Stimulated activated effector memory CD8-positive, alpha-beta T cell treated with anti-CD3 and anti-CD28 coated beads, Interleukin-12 subunit alpha, Interleukin-12 subunit beta, amount 100 ng/mL, for 72 hours (primary cell): ENCODE measurements at places on chromosomes 2 and 18.

DNA sequence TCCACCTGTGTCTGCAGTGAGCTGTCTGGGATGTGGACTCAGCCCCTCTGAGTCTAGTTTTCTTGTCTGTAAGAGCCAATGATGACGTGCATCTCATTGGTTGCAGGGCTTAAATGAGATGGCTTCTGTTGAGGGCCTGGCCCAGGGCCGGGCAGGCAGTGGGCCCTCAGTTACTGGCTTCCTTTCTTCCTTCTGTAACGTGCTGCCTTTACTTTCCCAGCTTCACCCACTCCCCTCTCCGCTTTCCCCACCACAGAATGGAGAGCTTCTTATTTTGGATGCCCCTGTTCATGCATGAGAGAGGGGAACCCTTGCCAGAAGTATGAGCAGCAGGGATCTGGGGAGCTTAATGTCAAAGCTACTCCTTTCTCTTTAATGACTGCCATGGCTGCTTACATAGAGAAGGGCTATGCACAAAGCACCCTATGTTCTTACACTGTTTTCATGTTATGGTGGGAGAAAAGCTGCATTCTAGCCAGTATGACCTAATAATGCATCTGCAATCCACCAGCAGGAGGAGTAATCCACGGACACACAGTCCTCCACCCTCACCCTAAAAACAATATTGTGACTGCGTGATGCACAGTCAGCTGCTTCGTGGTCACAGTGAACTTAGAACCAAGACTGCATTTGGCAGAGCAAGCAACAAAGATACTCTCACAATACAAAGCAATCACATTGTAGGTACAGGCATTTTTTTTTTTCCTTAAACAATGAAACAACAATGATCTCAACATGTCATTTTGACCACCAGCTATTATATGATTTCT, 37.2 kb downstream of the CREG2 start:
- DNase-seq: no peak

- DNase-seq: no peak
These were observed 137.6 kb upstream of the FN1 start for GRCh38 chr2:215573496-215573895.

GRCh38 chr2:97966545-97967215, 29.1 kb downstream of the TMEM131 start:
- no peak for DNase-seq

DNA sequence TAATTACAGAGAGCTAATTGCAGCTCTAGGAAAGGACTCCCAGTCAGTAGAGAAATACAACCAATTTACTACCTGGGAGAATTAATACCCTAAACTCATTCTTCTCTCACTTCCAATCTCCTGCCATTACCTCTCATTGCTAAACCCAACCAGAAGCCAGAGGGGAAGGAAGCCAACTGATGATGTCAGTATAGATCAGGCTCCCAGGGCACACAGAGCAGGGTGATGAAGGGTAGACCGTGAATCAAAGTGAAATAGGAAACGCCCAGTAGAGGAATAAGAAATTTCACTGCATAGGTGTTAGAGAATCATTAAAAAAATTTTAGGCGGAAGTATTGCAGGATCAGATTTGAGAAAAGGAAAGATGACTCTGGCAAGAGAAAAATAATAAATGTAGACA, 456.8 kb upstream of the NXPH2 start:
- DNase-seq: no peak

DNA sequence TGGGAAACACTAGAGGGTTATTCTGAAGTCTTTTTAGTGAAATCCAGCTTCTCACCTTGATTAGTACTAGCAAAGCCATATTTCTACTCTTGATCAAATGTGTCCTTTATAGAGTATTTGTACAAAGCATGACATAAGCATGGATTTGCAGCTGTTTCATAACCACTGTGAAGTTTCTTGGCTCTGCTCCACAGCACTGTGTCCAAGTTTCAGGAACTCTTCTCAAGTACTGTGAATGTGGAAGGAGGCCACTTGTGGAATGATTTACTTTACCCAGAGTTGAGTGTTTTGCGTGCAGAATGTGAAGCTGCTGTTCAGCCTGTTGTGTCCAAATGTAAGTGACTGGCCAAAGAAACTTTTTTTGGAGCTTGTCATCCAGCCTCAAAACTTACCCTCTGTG, 16.2 kb upstream of the MAPRE2 start:
- no peak for DNase-seq

DNA sequence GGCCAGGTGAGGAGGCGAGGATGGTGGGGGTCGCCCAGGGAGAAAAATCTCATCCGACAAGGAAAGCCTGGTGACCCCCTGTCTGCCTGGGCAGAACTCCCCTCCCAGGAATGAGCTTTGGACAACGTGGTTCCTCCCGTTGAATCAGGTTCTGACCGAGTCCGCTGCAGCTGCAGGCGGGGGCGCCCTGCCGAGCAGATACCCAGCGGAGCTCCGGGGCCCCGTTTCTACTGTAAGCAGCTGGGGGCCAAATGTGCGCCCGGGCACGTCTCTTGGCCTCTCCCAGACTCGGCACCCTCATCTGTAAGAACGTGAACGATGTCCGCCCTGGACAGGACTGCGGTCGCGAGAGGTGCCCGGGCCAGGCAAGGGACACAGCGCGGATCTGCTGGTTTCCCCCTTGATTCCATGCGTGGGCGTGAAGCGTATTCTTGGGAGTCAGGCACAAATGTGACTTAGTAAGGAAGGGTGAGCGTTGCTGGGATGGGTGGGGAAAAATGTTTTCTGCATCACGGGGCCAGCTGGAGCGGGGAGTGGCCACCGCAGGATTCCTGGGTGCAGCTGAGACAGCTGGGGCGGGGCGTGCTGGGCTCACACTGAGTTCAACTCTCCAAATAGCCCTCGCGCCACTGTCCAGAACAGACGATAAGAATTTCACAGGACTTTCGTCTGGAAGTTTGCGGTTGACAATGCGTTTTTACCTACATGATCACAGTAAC, 20.2 kb upstream of the TUBB6 start:
- no peak for DNase-seq
